A549 treated with DMSO at 1 μM for 4 hours (cell line): ENCODE measurements at places on chromosomes 12 and 14. TPM values are rescaled to one million over a fixed set of nuclear protein-coding genes. Genes with fewer than 3 reads are reported as not detected.

TAS2R50 gene
- 0.09 TPM in 1 of 5 replicates, not detected in the others for total RNA-seq

DHRS4 gene
- total RNA-seq = 39.3 to 49.4 TPM (median 46.9 TPM) in 5 replicates

CLEC12A gene
- total RNA-seq = not detected in 5 replicates

LMNTD1 gene
- not detected in 5 replicates for total RNA-seq

SERPINA12 gene
- total RNA-seq = not detected in 5 replicates

TPPP2 gene
- not detected in 5 replicates for total RNA-seq

SMCO2 gene
- total RNA-seq = 0.17 to 0.44 TPM (median 0.36 TPM) in 3 of 5 replicates, not detected in the others

CCNB1IP1 gene
- total RNA-seq = 37.4 to 58.5 TPM (median 44.4 TPM) in 5 replicates

OTX2 gene
- not detected in 5 replicates for total RNA-seq

SYNDIG1L gene
- total RNA-seq = not detected in 5 replicates

PTPRO gene
- total RNA-seq = 0.05 to 0.08 TPM in 2 of 5 replicates, not detected in the others

NRDE2 gene
- total RNA-seq = 10.2 to 11.2 TPM (median 10.9 TPM) in 5 replicates

FOXN4 gene
- 0.05 to 0.09 TPM (median 0.07 TPM) in 4 of 5 replicates, not detected in the other for total RNA-seq

RNASE1 gene
- 0.22 to 0.36 TPM (median 0.26 TPM) in 4 of 5 replicates, not detected in the other for total RNA-seq

MUCL1 gene
- total RNA-seq = not detected in 5 replicates

CLSTN3 gene
- total RNA-seq = 11.3 to 15.3 TPM (median 13.4 TPM) in 5 replicates

CLEC4A gene
- total RNA-seq = 0.12 to 0.37 TPM (median 0.19 TPM) in 3 of 5 replicates, not detected in the others
